ENCODE measurements at places on chromosomes 1 and 21.
A peak's percentile ranks its signal among the peaks of the same experiment; 100 is the strongest.

DNA sequence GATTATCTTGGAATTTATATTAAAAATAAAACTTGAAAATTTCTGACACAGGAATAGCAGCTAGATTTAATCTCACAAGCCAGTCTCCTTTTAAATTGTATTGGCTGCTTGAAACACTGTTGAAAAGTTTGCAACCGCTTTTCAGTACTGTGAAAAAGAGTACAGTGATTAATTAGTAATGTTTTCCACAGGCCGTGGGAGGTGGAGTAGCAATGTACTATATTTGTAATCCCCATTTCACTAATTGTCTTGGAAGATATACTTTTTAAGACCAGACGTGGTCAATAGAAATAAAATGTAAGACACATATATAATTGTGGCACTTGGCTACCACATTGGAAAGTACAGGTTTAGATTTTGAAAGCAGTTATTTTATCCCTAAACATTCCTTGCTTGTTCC, 40.8 kb upstream of the MYOCOS start:
- DNase-seq = no peak

- no peak for DNase-seq
Observed at GRCh38 chr1:22969304-22969709, 3.4 kb downstream of the LACTBL1 start.

DNA sequence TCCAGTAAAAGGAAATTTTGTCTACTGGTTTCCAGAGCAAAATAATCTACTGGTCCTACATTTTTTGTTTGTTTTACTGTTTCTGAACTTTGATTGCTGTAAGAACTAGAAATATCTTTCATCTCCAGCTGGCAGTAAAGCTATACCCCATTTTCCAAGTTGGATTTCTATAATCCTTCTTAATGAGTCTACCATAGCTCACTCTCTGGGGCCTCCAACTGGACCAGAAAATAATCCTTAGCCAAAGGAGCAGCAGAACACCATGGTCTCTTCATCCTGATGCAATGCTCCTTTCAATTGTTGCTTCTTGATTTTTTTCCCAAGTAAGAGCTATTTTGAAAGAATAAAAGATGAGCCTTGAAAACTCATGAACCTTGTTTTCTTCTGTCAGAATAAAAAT, 110.0 kb upstream of the COL11A1 start:
- no peak for DNase-seq

- DNase-seq = no peak
Observed at GRCh38 chr1:206682111-206682510, 2.6 kb upstream of the MAPKAPK2 start.

DNA sequence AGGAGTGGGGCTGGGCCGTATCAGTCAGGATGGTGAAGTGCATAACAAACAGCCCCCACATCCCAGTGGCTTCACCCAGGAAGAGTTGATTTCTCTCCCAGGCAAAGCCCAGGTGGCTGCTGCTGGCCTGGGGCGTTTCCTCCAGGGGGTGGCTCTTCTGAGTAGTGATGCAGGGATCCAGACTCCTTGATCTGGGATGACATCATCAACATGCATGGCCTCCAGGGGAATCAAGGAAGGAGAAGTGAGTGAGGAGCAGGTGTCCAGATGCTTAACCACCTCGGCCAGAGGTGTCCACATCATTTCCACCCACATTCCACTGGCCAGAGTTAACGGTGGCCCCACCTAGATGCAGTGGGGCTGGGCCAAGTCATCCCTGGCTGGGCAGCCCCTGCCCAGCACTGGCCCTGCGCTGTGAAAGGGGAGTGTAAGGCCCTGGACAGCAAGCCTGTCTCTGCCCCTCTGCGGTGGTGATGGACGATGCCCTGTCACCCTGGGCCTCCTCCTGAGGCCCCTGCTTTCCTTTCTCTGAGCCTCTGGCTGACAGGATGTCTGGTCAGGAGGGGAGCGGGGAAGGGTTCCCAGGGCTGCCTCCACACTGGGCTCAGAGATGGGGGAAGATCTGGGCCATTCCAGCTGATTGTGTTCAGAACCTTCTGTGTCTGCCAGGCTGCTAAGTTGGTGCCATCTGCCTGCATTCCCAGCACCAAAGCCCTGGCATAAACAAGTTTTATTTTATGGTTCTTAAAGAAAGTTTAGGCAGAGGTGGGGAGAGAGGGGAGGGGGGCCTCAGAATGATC, 598.2 kb downstream of the MATN1 start:
- no peak for DNase-seq

DNA sequence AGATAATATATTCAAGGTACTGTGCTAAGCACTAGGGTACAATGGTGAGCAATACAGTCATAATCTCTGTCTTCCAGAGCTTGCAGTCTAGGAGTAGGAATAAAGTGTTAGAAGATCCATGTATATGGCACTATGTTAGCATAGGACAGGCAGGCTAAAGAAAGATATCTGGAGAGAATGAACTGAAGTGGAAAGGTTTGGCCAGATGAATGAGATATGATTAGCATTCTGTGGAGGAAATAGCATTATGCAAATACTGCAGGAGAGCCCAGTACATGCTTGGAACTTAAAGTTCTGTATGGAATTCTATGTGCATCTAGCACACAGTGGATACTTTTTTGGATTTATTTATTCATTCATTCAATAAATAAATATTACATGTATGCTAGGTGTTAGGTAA, 4.7 kb downstream of the C8A start:
- no peak for DNase-seq

DNA sequence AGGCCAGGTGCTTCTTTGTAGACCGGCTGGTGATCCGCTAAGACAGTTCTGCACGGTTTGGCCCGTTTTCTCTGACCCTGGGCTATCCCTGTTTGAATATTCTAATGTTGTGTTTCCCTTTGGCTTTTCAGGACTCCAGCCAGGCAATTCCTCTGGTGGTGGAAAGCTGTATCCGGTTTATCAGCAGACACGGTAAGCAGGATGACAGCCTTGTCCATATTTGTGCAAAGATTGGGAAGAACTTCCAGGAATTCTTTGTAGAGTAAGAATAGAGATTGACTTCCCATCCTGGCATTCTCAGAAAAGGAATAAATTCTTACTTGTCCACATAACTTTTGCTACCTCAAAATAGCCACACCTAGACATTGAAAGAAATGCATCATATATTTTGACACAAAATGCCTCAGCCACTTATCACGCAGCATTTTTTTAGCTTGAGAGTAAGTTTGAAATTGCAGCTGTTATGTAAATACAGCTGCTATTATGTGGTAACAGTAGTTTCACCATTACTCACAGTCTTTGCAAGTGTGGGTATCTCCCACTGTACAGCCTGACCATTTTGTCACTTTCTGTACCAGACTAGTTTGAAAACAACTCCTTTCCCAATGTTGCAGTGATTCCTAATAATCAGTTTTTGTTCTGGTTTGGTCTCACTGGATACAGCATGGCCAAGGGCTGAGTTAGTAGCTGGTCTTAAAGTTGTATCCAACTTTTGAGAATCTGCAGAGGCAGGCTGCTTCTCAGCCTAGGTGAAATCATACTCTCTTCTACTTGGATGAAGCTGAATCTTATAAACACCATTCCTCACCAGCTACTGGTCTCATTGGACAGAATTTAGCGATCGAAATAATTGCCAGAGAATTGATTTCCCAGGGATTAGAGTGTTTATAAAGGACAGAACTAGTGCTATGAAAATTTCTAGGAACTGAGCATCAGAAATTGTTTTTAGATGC, 40.0 kb upstream of the IKBKE start:
- peak; percentile 71 for DNase-seq

DNA sequence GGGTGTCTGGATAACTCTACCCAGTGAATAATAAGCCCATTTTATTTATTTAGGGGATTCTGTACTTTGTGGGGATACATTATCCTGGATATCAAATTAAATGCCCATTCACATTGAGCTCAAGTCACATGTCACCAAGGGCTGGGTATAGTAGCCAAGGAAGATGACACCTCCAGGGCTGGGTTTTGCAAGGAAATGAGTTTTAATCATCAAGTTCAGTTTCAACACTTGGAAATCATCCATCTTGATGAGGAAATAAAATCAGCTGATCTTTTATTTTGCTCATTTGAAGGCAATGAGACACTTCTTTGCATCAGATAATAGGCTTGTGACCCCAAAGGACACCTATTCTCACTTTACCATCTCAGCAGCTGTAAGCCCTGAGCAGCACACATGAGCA, 80.0 kb upstream of the TNR start:
- no peak for DNase-seq

Measured in trophoblast cell (in vitro differentiated cells and primary cell).